A375 (cell line): ENCODE measurements at places on chromosomes 4 and X. TPM values are rescaled to one million over a fixed set of nuclear protein-coding genes. Genes with fewer than 3 reads are reported as not detected.

FBXL5 gene
- 53.2 and 54.0 TPM in 2 replicates for total RNA-seq

TENT5D gene
- total RNA-seq, result 0.04 TPM in 1 of 2 replicates, not detected in the other

SLC25A5 gene
- 264 and 280 TPM in 2 replicates for total RNA-seq

AMBN gene
- total RNA-seq, result not detected in 2 replicates

RGN gene
- 0.19 TPM in 1 of 2 replicates, not detected in the other for total RNA-seq

P2RY4 gene
- not detected in 2 replicates for total RNA-seq

GAGE12F gene
- not detected in 2 replicates for total RNA-seq

MAOB gene
- total RNA-seq, result 0.08 TPM in 1 of 2 replicates, not detected in the other
